HCEC 1CT (cell line): ENCODE measurements at places on chromosomes 13 and 19.

- DNase-seq = no peak
These were observed 16.8 kb upstream of the ADGRE2 start for GRCh38 chr19:14795078-14795721.

DNA sequence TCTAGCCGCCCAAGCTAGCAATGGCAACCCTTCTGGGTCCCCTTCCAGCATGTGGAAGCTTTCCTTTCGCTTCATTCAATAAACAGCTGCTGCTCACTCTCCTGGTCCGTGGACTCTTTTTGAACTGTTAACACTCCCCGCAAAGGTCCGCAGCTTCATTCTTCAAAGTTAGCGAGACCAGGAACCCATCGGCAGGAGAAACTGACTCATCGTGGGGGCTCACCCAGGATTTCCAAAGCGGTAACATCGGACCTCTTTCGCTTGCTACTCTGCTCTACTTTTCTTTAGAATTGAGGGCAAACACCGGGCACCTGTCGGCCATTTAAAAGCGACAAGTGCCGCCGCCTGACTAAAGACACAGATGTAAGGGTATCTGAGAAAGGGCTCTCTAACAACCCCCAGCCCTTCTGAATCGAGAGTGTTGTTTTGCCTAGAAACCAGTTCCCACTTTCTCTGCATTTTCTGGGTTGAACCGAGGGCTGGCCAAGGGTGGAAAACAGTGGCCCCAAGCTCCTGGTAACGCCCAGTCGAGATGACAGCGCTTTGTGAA, 5.8 kb downstream of the UBA52 start:
- DNase-seq = no peak

GRCh38 chr19:51600940-51601580, 29.1 kb downstream of the SIGLEC5 start:
- no peak for DNase-seq

- DNase-seq = no peak
These were observed 14.6 kb downstream of the VSIG10L start for GRCh38 chr19:51327066-51328001.

GRCh38 chr19:50712833-50713232, 6.8 kb downstream of the SHANK1 start:
- no peak for DNase-seq

- DNase-seq = no peak
These were observed 499 bp upstream of the KLK13 start for GRCh38 chr19:51065221-51065960.

DNA sequence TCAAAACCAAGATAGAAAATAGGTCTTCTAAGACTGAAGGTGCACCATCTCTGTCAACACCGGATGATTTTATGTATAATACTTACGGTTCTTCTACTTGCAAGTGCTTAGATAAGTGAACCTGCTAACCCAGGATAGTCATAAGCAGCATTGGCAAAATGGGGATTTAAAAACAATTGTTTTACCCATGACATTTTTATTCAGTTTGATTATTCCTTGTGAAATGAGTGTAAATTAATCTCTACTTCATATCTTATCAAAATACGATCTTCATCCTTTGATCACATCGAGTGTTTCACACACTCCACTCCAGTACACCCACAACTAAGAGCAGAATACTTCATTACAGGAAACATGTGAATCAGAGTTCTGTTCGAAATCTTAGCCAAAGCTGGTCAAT, 23.0 kb upstream of the MTRF1 start:
- DNase-seq = no peak

DNA sequence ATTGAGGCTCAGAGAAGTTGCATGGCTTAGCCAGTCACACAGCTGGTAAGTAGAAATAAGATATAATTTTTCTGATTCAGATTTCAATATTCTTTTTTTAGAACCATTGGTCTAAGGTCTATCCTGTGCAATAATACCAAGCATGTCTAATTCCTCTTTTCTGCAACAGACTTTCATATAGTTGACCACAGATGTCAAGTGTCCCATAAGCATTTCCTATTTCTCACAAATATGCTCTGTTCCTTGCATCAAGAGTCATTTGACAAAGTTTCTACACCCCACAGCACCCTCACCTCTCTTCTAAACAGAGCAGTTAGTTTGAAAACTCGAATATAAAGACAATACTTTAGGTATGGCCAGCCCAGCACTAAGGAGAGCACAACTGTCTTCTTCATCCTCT, 26.8 kb upstream of the SACS start:
- DNase-seq = no peak

- DNase-seq = no peak
These were observed 20.3 kb downstream of the LGALS16 start for GRCh38 chr19:39676004-39676403.

DNA sequence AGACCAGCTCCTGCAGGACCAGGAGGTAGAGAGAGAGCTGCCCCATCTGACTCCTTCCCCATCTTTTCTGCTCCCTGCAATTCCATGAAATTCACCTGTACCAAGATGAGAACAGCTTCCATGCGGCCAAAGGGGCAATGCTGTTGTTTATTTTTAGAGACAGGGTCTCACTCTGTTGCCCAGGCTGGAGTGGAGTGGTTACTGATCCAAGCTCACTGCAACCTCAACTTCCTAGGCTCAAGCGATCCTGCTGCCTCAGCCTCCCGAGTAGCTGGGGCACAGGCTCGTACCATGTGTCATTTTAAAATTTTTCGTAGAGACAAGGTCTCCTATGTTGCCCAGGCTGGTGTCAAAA, 3.6 kb upstream of the PLIN4 start:
- DNase-seq = no peak
